ENCODE measurements at places on chromosomes 13 and 19.

- DNase-seq = peak; percentile 31
Observed at GRCh38 chr13:48038761-48039160, 1.2 kb downstream of the NUDT15 start.

DNA sequence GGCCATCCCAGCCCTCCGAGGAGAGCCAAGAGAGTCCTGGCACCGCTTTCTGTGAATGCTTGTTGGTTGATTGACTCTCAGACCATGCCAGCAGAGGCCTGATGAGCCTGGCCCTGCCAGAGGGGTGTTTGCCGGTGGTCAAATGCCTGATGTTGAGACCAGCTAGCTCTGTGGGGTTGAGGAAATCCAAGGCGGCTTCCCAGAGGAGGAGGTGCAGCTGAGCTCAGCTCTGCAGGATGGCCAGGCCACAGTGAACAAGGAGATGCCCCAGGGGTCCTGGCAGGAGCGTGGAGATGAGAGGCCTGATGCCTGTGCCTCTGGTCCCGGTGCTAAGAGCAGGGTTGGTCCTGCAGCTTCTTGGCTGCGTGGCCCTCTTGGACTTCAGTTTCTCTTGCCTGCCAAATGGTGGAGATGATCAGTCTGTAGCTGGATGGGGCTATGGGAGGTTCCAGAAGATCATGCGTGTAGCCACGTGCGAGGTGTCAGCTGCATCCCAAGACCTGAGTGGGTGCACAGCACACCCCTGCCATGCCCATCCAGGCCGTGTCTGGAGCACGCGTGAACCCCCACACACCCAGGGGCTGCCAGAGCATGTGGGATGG is 16.8 kb downstream of the NFIC start:
- no peak for DNase-seq

GRCh38 chr19:29120466-29120865 is 92.5 kb downstream of the UQCRFS1 start:
- DNase-seq = no peak

- DNase-seq = peak; percentile 82
Observed at GRCh38 chr19:2888731-2889224, 11.9 kb upstream of the ZNF57 start.

DNA sequence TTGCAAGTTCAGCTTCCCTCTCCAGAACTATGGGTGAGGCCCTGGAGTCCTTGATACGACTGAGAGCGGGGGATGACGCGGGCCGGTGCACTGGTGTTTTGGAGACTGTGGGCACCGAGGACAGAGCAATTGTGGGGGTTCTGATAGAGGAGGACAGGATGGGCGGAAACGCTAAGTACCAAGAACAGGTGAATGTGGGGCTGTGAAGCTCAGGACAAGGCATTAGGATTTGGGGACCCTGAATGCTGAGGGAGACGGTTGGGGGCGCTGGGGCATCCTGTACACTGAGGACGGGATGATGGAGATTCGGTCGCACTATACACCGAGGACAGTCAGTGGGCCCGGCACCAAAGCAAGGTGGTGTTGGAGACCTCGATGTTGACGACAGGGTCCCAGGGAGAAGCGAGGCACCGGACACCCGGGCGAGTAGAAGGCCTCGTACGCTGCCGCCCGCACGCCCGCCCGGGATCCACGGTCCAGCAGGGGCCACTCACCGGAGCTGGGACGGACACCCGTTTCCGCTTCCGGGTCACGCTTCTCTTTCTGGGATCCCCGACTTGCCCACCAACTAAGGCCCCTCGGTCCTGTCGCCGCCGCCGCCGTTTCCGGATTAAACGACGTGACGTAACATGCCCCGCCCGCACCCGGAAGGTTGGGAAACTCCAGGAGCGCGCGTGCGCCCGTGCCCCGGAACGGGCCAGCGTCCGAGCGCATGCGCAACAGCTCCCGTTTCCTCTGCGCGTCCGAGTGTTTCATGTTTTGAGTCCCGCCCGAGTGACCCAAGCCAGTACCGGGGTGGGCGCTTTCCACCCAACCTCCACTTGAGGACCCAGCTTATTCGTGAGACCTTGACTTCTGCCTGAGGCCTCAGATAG is at the start of gene CHMP2A:
Gene CHMP2A (minus strand): TSS at position 612 of the 875 bp plus-strand sequence. CDS start 893 bp downstream, outside the sequence.
- peak; percentile 97 for DNase-seq

DNA sequence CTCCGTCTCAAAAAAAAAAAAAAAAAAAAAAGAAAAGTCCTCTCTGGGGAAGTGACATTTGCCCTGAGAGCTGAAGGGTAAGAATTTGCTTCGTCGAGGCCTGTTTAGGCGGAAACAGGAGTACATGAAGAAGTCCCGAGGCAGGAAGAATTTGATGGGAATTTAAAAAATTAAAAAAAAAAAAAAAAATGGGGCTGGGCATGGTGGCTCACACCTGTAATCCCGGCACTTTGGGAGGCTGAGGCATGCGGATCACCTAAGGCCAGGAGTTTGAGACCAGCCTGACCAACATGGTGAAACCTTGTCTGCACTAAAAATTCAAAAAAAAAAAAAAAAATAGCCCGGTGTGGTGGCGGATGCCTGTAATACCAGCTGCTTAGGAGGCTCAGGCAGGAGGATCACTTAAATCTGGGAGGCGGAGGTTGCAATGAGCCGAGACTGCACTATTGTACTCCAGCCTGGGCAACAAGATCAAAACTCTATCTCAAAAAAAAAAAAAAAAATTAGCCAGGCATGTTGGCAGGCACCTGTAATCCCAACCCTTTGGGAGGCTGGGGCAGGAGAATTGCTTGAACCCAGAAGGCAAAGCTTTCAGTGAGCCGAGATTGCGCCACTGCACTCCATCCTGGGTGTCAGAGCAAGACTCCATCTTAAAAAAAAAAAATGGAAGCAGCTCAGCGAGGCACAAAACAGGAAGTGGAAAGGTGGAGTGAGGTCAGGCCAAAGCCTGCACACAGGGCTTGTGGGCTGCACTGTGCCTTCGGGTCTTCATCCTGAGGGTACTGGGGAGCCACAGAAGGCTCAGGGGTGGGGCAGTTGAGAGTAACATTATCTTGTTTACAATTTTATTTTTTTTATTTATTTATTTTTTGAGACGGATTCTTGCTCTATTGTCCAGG is 4.9 kb downstream of the BAX start:
- peak; percentile 79 for DNase-seq

- no peak for DNase-seq
Observed at GRCh38 chr13:75220238-75220542, 261.8 kb downstream of the TBC1D4 start.

DNA sequence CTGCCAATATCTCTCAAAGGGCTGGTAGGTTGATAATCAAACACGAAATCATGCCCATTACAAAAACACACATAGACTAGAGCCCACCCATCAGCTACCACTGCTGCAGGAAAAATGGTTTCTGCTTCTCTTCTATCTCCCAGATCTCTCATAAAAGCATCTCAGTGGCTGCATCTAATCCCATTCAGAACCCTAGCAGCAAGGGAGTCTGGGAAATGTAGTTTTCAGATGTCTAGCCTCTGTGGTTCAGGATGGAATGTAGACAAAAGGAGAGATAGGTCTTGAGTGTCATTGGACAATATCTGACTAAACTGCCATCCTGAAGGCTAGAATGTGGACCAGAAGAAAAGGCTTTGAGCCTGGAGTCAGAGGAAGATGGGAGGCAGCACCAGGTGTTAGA is 32.1 kb downstream of the RDH8 start:
- DNase-seq = peak; percentile 51

DNA sequence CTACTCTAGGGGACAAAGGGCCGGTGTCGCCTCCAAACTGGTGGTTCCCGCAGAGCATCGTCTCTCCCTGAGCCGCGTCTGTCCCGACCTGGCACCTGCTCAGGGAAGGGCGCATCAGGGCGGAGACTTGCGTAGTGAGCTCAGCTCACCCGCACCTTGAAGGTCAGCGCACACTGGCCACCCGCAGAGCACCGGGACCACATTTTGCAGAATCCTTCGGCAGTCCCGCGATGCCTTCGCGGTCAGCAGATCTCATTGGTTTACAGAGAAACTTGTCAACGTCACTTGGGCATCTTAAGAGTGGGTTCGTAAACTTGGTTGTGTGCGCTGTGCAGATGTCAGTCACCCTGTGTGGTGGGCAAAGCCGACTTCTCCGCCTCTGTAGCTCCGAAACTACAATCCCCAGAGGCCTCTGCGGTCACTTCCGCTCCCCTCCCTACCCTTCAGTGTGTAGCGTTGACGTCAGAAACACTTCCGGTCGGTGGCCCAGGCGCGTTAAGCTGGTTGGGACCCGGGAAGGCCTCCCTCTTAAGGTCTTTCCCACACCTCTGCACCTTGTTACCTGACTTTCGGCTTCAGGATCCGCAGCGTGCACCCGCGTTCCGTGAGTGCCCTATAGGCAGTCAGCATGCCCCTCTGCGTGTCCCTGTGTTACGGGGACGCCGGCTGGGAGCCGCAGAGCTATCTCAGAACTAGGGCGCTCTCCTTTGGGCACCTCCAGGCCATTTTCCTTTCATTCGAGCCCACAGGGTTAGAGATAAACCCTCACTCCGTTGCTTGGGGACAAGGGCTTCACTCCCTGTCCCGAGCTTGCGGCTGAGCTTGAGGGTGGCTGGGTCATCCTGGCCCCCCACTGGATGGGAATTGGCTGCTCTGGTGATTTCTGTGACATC is 36.5 kb upstream of the ZNF527 start:
- peak; percentile 70 for DNase-seq

GRCh38 chr19:39355253-39355652 is 13.0 kb downstream of the SAMD4B start:
- no peak for DNase-seq

DNA sequence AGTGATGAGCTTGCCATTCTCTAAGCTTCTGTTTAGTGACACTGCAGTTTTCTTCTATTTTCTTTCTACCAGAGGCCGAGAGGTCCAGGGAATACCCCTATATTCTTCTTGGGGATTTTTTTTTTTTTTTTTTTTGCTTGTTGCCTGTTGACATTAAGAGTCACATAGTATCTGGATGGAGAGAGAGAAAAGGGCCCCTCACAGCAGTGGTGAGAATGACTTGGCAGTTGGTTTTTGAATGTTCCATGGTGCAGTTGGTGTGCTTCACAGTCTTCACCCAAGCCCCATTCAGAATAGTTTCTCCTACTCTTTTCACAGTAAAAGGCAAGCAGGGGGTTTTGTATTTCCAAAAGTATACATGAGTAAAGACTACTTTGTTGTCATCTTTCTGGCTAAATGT is 577.9 kb downstream of the LMO7 start:
- DNase-seq = no peak

DNA sequence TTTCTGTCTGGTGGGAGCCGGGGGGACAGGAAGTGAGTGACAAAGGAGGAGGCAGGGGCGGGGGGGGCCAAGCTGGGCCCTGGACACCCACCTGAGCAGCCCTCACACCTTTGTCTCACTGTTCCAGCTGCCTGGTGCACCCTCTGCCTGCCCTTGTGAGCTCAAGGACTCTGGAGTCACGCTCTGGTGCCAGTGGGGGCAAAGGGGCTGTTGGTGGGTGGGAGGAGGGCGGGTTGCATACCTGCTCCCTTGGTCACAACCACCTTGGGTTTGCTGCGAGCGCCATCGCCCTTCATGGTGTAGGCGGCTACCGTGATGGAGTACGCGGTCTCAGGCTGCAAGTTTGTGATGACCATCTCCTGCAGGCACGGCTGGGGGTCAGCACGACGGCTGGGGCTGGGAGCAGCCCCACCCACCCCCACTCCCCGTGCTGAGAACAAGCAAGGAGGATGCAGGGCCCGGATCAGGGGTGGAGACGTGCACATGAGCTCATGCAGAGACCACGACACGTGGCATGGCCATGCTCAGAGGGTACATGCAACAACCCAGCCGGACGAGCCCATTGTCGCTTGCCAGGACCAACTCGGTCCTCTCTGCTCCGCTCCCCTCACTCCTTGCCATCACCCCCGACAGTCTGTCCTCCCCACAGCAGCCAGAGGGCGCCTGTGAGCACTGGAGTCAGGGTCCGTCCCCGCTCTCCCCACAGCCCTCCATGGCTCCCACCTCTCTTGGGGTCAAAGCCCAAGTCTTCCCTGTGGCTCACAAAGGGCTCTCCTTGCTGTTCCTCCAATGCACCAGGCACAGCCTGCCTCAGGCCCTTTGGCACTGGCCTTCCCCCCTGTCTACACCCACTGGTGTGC is 114.9 kb downstream of the PTPRS start:
- peak; percentile 39 for DNase-seq
